ENCODE measurements at places on chromosomes 3 and 15. TPM values are rescaled to one million over a fixed set of nuclear protein-coding genes. Genes with fewer than 3 reads are reported as not detected.

DNA sequence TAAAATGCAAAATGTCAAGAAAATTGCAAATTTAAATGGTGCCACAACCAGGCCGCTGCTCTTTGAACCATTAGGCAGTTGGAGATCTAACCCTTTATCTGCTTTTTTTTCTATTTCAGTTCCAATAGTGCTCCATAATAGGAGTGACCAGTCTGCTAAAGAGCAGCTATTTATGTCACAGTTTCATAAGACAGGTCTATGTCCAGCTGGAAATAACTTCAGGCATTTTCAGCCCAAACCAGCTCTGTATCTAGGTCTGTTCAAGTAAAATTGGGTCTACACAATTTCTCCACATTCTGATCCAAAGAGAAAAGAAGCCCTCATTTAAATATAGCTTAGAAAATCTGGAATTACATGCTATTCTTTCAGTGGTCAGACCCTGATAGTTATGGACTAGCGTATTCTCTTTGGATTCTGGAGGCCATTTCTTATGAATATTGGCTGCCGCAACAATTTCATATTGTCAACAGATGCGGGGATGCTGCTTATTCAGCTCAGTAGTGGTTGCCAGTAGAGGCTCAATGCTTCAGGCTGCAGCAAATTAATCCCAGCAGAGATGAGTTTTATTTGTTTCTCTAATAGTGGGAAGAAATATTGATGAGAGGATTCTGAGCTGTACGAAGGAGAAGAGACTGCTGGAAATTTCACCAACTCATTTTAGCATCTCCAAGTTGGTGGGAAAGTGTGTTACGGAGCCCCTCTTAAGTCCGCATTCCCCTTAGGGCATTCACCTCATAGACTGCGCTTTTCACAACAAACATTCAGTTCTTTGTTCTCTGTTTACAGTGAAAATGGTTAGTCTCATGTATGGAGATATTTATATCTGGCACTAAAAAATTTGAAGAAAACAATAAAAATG lies 887.0 kb downstream of the ROBO1 start:
- no peak for DNase-seq

DNA sequence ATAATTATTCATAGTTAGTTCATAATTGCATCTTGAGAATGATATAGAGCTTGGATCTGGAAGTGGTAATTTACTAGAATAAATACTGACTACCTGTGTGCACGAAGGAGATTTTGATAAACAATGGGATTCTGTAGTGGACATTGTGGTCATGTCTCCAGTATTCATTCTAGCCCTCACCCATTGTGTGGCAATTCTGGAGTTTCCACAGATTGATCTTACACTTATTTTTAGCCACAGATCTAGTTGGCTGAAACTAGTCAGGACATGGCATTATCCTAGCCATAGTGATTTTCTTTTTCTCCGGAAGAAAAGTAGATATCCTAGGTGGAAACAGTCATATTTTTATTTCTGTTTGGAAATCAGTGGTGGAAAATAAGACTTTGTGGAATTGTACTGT lies 833.1 kb downstream of the NAALADL2 start:
- DNase-seq = no peak

DNA sequence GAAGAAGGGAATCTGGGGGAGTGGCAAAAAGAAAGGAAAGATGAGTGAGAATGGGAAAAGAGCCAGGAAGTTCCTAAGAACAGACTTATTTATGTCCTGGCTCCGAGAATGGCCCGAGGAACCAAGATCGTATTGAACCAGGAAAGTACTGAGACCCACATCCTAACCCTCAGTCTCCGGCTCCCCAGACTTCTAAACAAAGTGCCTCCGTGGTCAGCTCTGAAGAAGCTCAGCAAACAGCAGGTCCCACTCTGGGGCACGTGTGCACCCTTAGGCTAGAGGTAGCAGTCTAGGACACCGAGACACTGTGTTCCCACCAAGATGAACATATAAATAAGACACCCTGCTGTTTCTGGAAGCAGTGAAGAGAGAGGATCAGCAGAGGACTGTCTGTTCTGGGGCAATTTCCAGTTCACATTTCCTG lies 307.4 kb downstream of the NTRK3 start:
- no peak for DNase-seq

Gene TM4SF1
- total RNA-seq = 86.6 TPM

- DNase-seq = no peak
Measured at GRCh38 chr3:58260261-58260731, 22.7 kb downstream of the ABHD6 start.

DNA sequence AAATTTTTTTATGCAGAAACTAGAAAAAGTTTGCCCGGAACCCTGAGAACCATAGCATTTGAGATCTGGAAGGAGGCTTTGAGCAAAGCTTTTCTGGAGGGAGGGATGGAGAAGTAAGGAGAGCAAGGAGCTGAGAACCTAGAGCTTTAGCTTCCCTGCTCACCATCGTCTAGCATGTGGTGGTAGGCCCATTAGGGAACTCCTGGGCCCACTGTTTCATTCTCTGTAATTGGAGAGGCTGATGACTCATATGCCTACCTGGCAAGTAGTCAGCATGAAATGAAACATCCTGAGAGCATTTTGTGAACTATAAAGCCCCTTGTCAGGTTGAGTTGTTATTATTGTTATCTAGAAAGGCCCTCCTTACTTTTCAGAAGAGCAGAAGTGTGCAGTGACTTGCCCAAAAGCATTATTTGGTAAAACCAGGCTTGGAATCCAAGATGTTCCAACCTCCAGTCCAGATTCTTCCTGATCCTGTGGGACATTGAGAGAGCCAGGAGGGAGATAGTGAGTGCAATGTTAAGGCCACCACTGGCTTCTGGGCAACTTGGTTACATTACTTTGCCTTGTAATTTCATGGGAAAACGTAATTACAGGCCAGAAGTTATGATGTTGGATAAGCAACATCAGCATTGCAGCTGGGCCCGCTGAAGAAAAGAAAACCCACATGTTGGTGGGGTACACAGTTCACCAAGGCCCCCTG lies 104.5 kb upstream of the BFSP2 start:
- DNase-seq = no peak

Gene RTP3
- not detected for total RNA-seq

DNA sequence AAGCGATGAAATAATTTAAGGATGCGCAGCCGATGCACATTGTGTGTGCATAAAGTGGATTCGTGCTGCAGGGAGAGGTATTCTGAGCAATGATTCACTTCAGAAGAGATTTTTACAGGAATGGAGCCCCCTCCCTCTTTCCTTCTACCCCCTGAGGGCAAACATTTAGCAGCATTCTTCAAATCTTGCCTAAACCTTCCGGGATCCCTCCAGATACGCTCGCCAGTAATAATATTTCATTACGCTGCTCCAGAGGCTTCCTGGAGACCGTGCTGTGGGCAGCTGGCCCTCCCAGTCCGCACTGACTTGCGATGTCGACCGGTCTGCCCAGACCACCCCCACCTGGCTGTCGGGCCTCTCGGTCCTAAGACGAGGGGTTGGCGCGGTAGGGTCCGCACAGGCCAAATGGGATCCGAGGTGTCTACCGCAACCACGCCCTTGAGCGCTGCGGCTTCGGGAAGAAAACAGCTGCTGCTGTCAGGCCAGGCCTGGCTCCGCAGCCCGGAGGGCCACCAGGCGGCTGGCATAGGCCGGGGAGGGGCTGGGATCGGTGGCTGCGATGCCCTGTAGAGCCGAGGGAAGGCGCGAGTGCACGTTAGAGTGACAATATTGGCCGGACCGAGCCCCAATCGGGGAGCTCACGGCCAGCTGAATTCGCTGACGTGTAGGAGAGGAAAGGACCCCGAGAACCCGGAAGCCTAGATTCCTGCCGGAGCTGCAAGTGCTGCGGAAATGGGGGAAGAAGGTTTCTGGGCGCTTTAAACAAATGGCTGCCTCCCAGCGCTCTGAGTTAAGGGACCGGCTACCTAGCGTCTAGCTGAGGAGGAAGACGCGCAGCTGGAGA lies 14.3 kb downstream of the ZIC4 start:
- no peak for DNase-seq

GRCh38 chr3:186605561-186606545 lies 7.0 kb upstream of the AHSG start:
- DNase-seq = no peak

DNA sequence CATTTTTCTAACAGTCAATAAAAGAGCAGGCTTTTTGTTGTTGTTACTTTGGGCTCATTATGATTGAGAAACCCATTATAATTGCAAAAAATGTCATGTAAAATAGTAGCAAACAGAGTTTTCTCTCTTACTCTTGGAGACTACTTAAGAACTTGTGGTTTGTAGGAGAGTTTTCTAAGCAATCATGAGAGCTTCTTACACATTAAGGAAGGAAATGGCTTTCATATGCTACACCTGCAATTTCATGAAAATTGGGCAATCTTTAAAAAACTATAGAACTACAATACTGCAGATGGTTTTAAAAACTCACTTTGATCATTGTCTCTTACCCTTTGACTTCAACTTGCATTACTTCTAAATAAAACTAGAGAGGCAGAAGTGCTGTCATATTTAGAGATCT lies 701.8 kb downstream of the ZPLD1 start:
- DNase-seq = no peak

Gene ZCWPW2
- total RNA-seq = 2.3 TPM

Gene LEKR1
- 0.93 TPM for total RNA-seq

DNA sequence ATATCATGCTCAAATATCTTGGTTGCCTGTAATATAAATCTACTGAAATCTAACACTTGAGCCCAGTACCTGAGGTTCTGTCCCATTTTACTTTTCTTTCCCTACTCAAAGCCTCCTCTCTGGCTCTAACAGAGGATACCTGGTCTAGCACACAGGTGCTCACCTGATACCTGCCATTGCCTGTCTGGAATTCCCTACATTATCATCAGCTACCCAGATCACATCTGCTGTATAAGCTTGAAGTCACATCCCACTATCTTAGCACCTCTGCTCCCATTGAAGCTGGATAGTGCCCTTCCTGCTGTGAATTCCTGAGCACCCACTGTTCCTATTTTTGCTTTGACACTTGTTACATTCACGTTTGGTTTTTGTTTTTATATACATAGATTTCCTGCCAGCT lies 30.5 kb downstream of the GYG1 start:
- no peak for DNase-seq

- no peak for DNase-seq
Measured at GRCh38 chr15:69544365-69545113, 91.9 kb downstream of the RPLP1 start.

Gene ETFA
- 422 TPM for total RNA-seq

DNA sequence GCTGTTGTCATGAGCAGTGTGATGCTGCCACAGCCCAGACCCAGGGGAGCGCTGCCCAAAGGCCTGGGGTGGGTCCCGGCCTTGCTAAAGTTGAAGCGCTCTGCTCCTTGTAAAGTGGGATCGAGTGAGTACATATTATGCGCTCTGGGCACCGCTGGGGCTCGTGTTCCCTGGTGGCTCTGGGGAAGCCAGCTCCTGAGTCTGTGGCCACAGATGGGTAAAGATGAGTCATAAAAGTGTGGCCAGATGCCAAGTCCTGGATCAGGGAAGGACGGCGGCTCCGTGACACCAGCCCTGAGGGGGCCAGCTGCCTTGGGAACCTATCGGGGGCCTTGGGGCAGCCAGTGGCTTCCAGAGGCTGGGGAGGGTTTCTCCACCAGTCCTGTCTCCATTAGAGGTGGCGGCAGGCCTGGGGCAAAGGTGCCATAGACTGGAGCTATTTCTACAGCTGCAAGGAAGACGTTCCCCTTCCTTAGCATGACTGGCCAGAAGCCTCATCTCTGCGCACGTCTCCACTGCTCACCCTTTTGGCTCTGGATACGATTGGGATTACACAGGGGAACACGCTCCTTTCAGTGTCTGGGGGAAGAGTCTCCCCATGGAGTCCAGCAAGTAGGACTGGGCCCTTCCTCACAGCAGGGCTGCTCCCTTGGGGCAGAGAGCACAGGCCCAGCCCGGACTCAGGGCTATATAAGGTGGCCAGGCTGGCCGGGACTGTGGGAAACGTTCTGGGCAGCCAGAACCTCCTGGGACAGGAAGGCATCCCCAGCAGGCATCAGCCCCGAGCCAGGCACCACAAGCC lies 1.2 kb upstream of the ITIH4 start:
- peak; percentile 54 for DNase-seq

DNA sequence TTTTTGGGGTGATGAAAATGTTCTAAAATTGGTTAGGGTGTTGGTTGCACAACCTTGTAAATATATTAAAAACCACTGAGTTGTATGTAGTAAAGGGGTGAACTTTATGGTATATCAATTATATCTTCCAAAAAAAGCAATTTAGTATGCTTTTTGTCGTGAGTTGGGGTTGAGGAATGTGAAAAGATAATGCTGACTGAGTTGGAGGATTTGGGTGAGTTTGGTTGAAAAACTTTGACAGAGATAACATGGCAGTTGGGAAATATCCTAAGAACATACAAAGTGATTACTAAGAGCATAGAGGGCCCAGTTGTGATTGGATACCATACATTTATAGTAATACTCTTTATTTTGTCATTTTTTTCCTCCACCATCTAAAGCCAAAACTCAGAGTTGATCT lies 33.6 kb downstream of the HMG20A start:
- DNase-seq = no peak

DNA sequence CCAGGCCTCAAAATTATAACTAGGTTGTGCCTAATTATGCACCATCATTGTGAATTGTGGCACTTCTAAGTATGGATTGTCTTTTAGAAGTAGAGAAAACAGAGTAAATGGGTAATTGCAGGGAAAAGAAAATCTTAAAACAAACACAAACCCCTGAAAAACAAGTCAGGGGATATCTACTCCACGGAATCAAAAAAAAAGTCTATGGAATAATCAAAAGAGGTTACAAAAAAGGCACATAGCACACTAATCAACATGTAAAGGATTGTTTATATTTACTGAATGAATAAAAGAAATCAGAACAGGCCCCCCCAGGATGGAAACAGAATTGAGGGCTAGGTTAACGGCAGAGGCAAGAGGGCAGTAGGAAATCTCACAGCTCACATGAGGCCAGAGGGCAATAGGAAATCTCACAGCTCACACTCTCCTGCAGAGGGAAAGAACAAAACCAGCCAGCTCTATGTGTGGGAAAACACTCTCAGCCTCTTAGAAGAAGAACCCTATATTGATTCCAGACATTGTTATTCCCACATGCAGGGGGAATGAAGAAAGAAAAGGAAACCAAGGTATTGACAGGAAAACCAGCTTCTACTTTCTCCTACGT lies 72.7 kb upstream of the FNDC3B start:
- no peak for DNase-seq

DNA sequence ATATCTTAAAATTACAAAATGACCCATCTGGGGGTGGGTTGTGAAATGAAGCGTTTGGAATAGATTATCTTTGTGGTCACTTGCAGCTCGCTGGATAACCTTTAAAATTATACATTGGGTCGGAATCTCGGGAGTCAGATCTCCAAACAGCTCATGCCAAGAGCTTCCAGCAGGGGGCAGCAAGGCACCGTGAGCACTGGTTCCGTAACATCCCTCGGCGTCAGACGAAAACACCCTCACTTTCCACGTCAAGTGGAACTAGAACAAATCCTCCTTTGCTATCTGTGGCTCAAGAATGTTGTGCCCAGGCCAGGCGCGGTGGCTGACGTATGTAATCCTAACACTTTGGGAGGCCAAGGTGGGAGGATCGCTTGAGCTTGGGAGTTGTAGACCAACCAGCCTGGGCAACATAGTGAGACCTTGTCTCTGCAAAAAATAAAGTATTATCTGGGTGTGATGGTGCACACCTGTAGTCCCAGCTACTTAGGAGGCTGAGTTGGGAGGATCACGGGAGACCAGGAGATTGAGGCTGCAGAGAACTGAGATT lies 31.1 kb downstream of the UMPS start:
- peak; percentile 89 for DNase-seq

Measured in heart right ventricle (tissue), 16 donors.